Activated CD4-positive, alpha-beta T cell treated with anti-CD3 and anti-CD28 coated beads, Interleukin-10, Interleukin-2, amounts not matched to agents 100 ng/mL and 50 ng/mL, durations not matched to agents 16 hours and 8 hours (primary cell): ENCODE measurements at places on chromosomes 5 and 9.

GRCh38 chr5:179185941-179186411 is 125.8 kb downstream of the ZNF354C start:
- no peak for DNase-seq

- no peak for DNase-seq
Observed at GRCh38 chr9:128635266-128636023, 21.2 kb downstream of the DYNC2I2 start.

GRCh38 chr9:1285526-1285925 is 235.4 kb downstream of the DMRT2 start:
- no peak for DNase-seq

DNA sequence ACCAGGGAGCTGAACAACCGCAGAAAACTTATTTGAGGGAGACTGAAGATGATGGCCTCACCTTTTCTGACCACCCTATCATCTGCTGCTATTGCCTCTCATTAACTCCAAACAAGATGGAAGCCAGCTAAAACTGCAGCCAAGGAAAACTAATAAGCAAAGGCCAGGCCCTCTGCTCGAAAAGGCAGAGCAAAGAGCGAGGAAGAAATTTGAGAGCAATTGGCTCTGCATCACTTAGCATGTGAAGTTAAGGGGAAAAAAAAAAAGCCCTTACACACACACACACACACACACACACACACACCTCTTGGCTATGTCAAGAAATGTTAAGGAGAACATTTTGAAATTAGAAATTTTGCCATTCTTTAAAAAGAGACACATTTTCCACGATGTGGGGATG is 228.1 kb upstream of the CYLC2 start:
- no peak for DNase-seq

GRCh38 chr5:145989428-145989827 is 53.0 kb downstream of the SH3RF2 start:
- no peak for DNase-seq

GRCh38 chr9:97636903-97637302 is 3.3 kb downstream of the NCBP1 start:
- DNase-seq: no peak
